T-helper 2 cell (primary cell): ENCODE measurements at places on chromosomes 7 and 10.

DNA sequence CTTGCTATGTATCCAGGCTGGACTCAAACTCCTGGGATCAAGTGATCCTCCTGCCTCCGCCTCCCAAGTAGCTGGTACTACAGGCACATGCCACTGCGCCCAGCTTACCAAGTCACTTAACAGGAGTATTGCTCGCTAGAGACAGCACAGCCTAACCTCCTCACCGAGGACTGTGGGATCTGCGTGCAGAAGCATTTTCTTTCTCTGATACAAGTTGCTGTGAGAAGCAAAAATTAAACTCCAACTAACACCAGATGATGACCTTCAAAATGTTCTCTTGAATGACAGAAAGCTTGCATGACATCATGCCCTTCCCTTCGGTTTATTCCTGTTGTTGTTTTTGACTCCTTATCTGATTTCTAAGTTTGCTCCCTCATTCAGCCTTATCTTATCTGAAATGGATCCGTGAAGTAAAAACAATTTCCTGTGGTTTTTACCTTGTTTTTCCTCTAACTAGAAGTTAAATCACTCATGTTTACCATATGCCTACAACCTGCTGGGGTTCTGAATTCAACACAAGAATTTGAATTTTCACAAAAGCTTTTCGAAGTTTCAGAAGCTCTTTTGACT lies 94.4 kb upstream of the KIF5B start:
- DNase-seq, result no peak

DNA sequence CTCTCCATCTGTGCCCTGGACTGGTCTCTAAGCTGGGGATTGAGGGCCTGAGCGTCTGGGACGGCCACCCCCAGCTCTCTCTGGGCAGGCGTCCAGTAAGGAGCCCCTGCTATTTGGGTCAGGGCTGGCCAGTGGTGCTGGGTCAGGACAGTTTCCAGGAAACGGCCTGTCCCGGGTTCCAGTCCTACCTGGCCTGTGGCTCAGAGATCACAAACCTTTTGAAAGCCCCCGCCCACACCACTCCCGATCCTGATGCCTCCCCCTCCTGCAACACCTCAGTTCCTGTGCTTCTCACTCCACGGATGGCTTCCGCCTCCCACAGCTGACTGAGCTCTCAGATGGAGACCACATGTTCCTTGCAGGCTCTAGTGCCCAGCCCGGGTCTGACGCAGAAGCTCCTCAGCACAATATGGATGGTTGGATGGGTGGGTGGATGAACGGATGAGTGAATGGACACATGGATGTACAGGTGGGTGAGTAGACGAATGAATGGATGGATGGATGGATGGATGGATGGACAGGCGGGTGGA lies 91.7 kb upstream of the PDGFA start:
- DNase-seq, result no peak

GRCh38 chr10:101762736-101763135 lies 13.2 kb downstream of the FGF8 start:
- no peak for DNase-seq

DNA sequence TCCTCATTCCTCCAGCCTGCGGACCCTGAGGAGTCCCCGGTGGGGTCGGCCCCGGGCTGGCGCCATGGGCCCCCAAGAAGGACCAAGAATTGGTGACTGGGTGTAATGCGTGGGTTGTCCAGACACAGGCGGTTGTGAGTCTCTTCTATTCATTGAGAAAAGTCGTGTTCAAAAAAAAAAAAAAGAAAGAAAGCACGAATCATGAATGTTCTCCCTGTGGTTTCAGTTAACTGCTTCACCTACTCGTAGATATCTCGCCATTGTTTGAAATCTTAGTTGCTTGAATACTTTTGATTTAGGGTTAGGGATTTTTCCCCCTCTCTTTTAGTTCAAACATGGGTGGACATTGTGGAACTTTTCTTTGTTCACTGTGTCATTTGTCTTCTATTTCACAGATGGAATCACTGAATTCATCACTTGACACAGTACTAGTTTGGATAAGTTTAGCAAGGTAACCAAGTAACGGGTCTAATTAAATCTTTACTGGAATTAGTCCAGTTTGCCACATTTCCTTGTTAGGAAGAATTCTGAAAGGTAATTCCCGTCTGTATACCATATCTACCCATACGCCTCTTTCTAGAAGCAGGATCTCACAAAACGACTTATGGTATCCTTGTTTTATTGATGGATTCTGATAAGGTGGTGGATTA lies 775 bp downstream of the STARD3NL start:
- DNase-seq, result no peak

GRCh38 chr10:125911990-125912389 lies 15.6 kb downstream of the FANK1 start:
- DNase-seq, result no peak

- no peak for DNase-seq
Measured at GRCh38 chr10:35611750-35612149, 6.6 kb downstream of the GJD4 start.

GRCh38 chr10:12489357-12489756 lies 140.0 kb downstream of the CAMK1D start:
- no peak for DNase-seq

DNA sequence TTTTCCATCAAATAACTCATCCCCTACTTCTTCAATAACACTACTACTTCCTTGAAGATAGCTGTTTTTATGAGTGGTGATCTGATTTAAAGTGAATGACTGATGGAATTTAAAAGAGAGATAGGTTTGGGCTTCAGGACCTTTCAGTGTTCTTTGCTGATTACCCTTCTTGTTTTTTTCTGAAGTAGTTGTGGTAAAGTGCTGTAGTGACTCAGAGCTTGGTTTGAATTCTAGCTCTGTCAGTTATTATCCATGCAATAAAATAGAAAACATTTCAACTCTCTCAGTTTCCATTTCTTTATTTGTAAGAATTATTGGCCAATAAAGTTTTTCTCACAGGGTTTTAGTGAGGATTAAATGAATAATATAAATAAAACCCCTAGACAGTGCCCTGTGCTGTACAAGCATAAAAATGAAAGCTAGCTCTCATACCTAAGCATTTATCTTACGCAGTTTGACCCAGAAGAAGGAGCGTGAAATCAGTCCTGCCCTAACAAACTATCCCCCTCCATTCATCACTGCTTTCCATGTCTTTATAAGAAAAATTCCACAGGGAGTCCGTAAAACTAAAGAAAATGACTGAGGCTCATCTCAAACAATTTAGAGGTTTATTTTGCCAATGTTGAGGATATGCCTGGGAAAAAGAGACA lies 25.1 kb upstream of the AKAP9 start:
- no peak for DNase-seq

DNA sequence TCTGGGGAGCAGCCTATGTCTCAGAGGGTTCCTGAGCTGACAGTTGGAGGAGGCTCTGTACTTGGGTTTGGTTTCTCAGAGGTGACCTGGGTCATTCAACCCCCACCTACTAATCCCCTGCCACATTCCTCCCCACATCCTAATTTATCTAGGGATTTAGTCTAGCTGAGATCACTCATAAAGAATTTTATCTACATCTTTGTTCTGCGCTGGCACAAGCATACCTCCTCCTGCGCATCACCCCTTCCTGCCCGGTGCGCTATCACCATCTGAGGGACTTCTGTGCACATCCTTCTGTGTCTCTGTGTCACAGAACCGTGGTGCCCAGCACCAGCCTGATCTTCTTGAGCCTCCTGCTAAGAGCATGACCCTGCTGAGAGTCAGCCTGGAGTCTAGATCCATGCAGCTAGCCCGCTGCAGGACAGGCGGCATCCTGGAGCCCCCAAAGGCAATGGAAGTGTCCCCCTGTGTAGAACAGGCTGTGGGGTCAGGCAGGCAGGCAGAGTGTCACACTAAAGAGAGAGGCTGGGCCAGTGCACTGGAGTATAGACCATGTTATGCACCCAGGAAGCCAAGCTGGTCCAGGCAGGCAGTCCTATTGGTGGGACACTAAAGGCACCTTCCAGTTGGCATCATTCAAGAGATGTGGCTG lies 63.6 kb downstream of the ARHGAP22 start:
- no peak for DNase-seq

DNA sequence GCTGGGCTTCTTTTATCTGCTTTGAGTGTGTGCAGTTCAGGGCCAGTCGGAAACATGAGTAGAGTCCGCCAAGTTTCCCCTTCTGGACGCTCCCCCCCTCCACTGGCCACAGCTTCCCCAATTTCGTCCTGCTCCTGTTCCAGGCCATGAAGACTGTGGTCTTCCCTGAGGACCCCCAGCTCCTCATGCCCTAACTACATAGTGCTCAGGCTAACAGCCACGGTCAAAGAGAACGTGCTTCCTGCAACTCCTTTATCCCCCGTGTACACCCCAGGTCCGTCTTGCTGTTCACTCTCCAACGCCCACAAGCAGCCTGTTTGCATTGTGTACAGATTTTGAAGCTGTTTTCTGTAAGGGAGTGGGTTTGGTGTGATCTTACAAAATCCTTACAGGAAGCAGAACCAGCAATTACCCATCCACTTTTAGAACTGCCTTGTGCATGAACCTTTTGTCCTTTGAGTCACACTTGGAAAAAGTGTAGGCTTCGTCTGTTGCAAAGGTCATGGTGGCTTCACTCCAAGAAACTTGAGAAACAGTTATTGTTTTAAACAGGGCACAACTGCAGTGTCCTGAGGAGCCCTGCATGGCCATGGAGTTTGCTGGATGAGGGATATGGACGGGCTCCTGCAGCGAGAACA lies 77.0 kb upstream of the FAM20C start:
- no peak for DNase-seq

- DNase-seq, result no peak
Measured at GRCh38 chr10:127945341-127945758, 38.4 kb downstream of the PTPRE start.

DNA sequence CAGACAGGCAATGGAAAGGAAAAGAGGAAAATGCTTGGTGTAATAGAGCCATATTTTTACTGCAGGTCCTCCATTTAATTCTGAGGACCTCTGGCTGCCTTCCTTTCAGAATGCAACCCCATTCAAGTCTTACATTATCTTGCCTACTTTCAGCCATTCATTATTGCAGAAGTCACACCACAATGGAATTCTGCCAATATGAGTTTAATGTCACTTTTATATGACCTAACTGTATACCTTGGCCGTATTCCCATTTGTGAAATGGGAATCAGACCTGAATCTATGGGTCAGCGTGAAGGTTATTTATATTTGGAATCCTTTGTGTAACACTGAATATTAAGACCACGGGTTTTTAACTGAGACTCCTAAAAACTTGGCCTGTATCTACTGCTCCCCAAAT lies 241.7 kb upstream of the AOAH start:
- no peak for DNase-seq

- DNase-seq, result peak; percentile 45
Measured at GRCh38 chr7:151110941-151111645, 24.8 kb downstream of the AGAP3 start.

DNA sequence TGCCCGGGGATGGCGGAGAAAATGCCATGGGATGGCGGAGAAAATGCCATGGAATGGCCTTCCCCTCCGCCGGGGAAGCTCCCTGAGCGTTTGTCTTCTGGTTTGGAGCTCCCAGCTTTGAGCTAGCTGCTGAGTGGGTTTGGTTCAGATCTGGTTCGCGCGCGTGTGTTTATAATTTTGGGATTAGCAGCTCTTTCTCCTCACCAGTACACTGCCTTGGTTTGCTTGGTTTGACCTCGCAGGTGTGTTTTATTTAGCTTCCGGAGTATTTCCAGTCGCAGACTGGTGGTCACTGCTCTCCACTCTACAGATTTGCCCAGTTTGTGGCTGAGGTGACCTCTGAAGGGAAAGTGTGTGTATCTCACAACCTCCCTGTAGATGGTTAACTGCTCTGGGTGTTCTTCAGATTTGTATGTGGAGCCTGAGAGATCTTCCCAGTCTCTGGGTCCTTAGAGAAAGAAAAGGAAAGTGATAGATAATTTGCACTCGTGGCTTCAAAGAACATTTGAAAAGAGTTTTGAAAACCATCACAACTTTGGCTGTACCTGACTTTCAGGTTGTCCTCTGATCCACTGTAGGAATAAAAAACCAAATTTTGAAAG lies 597 bp downstream of the ZNF277 start:
- peak; percentile 4 for DNase-seq

- DNase-seq, result no peak
Measured at GRCh38 chr10:10786109-10787090, 231.3 kb upstream of the CELF2 start.

- no peak for DNase-seq
Measured at GRCh38 chr7:111030336-111030735, 60.6 kb upstream of the LRRN3 start.

DNA sequence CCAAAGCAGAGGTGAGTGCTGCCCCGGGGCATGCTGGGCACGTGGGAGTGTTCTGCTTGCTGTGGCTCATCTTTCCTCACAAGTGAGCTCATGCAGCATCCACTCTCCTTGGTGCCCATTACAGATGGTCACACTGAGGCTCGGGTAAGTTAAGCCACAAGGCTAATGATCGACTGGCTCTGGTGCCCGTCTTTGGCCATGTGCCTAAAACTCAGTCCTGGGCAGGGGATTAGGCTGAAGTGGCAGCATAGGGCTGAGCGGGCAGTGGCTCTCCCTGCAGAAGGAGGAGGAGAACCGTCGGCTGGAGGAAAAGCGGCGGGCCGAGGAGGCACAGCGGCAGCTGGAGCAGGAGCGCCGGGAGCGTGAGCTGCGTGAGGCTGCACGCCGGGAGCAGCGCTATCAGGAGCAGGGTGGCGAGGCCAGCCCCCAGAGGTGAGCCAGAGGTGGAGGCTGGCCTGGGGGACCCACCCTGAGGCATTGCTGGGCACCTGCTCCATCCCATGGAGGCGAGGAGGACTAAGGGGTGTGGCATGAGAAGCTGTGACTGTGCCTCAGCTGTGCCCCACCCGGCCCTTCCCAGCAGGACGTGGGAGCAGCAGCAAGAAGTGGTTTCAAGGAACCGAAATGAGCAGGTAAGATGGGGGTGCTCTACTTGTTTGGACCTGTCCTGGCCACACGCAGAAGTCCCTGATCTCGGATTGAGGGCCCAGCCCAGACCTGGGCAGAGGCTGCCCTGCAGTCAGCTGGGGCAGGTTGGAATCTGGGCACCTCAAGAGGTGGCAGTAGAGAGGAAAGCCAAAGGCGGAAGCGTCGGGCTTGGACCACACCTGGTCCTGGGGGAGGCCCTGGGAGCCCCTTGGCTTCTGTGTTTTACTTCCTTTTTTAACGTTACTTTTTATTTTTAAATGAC lies 7.3 kb downstream of the PGAM2 start:
- no peak for DNase-seq

DNA sequence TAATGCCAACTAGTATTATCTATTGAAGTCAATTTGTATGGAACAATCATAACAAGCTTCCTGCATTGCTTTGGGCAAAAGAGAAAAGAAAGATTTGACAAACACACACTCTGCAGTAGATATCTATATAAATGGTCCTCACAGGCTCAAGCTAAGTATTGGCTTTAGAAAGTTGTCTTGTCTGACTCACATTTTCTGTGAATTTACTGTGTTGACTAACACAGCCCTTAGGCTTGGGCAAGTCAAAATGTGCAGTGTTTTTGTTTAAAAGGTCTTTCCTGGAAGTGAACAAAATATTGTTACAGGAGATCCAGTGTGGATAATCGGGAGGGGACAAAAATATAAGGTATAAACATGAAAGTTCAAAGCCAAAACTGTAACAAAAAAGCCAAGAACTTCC lies 194.4 kb downstream of the RELN start:
- no peak for DNase-seq

- DNase-seq, result no peak
Measured at GRCh38 chr10:44627591-44628354, 242.9 kb upstream of the CXCL12 start.
